ENCODE measurements at places on chromosomes 6 and 20. TPM values are rescaled to one million over a fixed set of nuclear protein-coding genes. Genes with fewer than 3 reads are reported as not detected.

CPXM1 gene
- total RNA-seq, result 28.5 TPM

UQCC2 gene
- total RNA-seq, result 19.6 TPM

GRCh38 chr6:138817799-138818198 is 21.9 kb downstream of the ECT2L start:
- H3K4me1 ChIP-seq, result no peaks in the 10 kb centered on the region
- peak overlapping the region; percentile 92 for H3K27ac ChIP-seq
- no peaks in the 10 kb centered on the region for H3K36me3 ChIP-seq
- no peak overlapping the region for H3K4me3 ChIP-seq
- H3K27me3 ChIP-seq, result no peaks in the 10 kb centered on the region

GRCh38 chr6:44227148-44227793 is 3.9 kb downstream of the SLC29A1 start:
- no peaks in the 10 kb centered on the region for H3K36me3 ChIP-seq
- H3K4me3 ChIP-seq, result peak overlapping the region; percentile 7
- H3K4me1 ChIP-seq, result peaks cover 39% of the 10 kb centered on the region
- H3K27me3 ChIP-seq, result no peaks in the 10 kb centered on the region
- no peak for DNase-seq

- H3K36me3 ChIP-seq, result no peaks in the 10 kb centered on the region
- no peaks in the 10 kb centered on the region for H3K27me3 ChIP-seq
- H3K4me1 ChIP-seq, result no peaks in the 10 kb centered on the region
- H3K27ac ChIP-seq, result no peak overlapping the region
These were observed 594.9 kb downstream of the PHF3 start for GRCh38 chr6:64230530-64230929.

DNA sequence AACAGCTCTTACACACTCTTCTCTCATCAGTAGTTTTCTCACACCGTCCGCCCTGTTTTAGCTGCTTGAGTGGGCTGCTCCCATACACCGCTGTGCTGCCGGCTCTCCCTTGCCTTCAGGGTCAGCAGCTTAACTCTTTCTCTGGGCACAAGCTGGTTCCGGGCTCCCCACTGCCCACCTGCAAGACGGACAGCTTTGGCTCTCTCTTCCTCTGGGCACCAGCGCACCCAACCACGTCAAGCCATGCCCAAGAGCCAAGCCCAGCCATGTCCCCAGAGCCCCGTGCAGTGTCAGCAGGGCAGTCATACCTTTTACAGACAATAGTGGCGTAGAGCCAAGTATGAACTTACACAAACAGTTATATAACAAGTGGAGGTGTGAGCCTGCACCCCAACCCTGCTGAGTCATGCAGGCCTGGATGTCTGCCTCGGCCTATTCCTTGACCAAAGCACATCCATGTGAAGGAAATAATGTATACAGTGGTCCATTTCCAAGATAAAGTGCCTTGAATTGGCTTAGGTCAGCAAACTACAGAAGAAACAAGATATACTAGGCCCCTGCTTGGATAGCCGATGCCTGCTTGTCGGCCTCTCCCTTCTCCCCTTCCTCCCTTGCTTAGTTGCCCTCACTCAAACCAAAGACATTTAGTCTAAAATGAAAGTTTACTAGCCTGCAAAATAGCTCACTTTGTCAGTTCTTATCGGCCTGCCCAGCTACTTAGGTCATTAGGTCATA is 89.3 kb downstream of the JPH2 start:
- H3K27ac ChIP-seq, result no peak overlapping the region
- H3K4me1 ChIP-seq, result no peaks in the 10 kb centered on the region
- no peaks in the 10 kb centered on the region for H3K27me3 ChIP-seq

DNA sequence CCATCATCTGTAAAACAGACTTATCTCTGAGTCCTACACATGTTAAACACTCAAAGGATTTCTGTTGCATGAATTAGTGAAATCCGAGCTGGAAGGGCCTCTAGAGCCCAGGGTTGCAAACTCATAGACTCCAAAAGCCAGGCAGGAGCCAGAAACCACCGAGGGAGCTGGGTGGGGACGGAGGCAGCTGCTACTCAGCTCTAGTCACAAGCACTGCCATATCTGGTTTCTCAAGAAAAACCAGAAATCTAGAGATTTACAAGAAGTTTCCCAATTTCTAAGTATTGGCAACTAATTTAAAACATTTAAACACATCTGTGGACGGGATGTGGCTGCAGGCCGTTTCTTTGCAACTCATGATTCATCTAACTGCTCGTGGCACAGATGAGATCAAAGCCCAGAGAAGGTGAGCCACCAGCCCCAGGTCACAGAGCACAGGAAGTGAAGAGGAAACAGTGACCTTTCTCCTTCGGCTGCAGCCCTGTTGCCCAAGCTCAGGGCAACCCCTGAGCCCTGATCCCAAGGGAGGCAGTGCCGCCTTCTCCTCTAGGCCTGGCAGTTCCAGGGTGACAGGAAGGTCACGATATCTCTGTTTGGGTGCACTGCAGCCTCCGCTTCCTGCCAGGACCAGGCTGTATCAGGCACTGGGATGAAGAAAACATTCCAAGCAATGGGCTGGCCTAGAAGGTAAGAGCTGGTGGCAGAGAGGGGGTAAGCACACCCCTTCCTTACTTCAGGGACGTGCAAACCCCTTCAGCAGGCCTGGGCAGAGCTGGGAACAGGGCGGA is 26.4 kb upstream of the PTGIS start:
- H3K36me3 ChIP-seq, result no peaks in the 10 kb centered on the region
- H3K27me3 ChIP-seq, result no peaks in the 10 kb centered on the region
- no peaks in the 10 kb centered on the region for H3K4me1 ChIP-seq
- peak overlapping the region; percentile 88 for H3K27ac ChIP-seq

Measured in breast epithelium (tissue), 4 donors.